ENCODE measurements at places on chromosomes 2 and 18.
A peak's percentile ranks its signal among the peaks of the same experiment; 100 is the strongest.

DNA sequence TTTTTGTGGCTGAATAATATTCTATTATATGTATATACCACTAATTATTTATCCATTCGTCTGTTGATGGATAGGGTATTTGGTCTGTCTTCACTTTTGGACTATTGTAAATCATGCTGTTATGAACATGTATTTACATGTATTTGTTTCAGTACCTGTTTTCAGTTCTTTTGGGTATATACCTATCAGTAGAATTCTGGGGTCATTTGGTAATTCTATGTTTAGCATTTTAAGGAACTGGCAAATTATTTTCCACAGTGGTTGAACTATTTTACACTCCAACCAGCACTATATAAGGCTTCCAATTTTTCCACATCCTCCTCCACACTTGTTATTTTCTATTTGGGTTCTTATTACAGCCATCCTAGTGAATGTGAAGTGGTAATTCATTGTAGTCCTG, 12.4 kb upstream of the TANK start:
- no peak for DNase-seq

DNA sequence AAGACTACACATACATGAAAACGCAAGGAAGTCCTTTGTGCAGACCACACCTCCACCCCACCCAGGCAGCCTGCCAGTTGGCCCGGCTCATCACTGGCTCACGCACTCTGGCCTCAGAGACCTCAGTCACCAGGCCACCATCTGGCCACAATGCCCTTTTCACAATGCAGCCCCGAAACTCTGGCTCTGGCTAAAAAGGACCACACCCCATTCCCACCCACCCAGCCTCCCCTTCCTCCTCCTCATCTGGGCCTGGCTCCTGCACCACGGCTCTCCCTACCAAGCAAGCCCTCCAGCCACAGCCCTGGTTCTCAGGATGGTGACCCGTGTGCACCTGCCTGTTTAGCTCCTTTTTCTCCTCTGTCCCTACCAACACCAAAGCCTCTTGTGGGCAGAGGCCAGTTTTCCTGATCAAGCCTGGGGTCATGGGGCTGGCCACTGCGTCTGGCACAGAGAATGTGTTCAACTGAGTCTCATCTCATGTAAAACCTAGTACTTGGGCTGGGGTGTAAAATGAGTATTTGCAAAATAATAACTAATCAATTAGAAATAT, 7.4 kb downstream of the HDAC4 start:
- DNase-seq, result no peak

DNA sequence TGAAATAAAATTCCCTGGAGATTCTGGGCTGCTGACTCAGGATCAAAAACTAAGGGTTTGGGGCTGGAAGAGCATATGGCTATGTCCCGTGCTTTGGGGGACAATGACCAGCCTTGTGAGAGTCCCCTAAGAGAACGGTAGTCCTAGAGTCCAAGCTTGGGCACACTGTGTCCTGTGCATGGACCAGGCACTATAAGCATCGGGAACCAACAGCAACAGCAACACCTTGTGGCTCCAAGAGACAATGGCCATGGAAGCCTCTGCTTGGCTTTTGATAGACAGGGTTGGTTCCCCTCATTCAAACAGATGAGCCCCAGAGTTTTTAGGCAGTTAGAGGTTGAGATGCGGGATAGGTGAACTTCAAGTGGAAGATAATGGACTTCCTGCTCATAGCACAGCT, 294.4 kb upstream of the CHAC2 start:
- no peak for DNase-seq

- DNase-seq, result no peak
Observed at GRCh38 chr2:54083445-54083844, 32.0 kb upstream of the ACYP2 start.

- DNase-seq, result peak; percentile 75
Observed at GRCh38 chr2:460861-461260, 173.0 kb upstream of the ALKAL2 start.

DNA sequence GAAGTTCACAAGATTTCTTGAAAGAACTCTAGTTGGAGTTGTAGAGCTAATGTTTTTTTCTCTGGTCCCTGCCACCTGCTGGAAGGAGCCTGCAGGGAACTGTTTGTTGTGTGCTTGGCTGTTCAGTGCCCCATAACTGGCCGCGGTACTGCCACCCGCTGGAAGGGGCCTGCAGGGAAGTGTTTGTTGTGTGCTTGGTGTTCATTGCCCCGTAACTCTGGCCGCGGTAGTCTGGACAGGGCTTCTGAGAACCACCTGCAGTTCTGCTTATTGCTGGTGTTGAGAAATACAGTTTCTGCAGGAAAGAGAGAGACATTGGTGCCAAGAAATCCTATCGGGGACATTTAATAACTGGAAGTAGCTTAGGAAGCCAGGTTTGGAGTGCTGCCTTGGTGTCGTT, 58.1 kb downstream of the AGAP1 start:
- DNase-seq, result no peak

GRCh38 chr2:168212866-168213265, 34.5 kb downstream of the STK39 start:
- no peak for DNase-seq

GRCh38 chr18:8217051-8217564, 392.1 kb upstream of the RAB12 start:
- no peak for DNase-seq

GRCh38 chr2:116319935-116320334, 1494.6 kb upstream of the DDX18 start:
- no peak for DNase-seq

DNA sequence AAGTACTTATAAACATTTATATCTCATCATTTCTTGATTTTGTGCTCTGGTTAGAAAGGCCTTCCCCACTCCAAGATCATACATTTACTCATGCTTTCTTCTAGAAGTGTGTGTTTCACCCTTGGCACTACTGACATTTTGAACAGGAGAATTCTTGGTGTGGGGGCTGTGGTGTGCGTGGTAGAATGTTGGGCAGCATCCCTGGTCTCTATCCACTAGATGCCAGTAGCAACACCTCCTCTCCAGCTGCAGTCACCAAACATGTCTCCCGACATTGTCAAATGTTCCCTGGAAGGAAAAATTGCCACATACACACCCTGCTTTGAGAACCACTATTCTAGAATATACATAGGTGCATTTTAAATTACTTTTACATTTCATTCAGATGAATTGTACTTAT, 8.7 kb upstream of the TGIF1 start:
- DNase-seq, result peak; percentile 40

DNA sequence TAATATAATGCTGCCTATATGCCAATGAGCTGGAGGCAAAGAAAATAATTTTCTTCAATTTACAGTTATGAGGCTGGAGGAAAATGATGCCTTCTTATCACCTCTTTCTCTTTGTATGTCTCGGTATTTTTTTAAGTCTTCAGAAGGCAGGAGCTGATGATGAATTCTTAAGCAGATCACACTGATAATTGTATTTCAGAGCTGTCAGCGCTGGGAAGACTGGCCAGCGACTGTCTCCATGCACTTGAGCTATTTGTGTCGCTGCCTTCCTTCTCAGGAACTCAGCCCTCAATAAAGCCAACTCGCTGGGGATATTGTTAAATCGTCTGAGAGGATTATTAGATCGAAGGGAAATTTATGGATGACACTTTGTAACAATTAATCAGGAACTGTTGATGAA, 40.3 kb downstream of the PTGR3 start:
- no peak for DNase-seq

- no peak for DNase-seq
Observed at GRCh38 chr2:127893494-127893893, 7.7 kb upstream of the AMMECR1L start.

DNA sequence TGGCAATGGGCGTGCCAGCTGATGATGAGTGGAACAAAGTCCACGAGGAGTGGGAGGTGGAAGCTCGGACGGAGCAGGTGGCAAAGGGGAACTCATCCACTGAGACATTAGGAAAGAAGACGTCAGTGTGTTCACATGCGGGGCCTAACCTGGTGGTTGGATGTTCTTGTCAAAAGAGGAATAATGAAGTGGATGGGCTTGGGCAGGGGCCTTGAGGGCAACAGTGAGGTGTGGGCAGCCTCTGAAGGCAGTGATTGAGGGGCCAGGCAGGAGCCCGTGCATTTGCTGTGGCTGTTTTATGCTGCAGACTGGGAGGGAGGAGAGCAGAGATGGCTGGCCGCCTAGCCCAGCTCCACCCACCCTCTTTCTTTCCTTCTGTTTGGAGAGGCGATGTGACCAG, 74.5 kb downstream of the LRRC30 start:
- no peak for DNase-seq

DNA sequence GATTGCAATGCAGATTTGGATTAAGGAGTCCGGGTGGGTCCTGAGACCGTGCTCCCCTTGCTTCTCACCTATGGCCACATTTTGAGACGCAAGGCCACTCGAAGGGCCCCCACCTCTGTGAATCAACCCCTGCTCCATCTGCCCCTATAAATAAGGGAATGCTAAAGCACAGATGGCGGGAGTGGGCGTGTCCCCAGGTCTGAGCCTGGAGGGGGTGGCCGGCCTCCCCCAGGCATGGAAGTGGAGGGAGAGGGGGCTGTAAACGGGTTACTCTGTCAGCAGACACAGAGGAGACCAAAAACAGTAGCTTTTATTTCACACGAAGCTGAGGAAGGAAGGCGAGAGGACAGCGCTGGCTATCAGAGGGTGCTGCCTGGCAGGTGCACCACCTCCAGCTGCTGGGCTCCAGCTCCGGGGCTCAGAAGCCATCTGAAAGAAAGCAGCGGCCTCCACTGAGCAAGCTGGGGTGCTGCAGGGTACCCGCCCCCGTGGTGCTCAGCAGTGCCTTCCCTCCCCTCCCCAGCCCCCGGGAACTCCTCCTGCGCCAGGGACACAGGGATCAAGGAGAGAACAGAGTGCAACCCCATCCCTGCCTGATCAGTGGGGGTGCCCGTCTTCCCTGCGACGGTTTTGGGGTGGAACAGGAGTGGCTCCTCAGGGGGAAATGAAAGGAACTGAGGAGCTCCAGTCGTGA, 56.7 kb upstream of the RAB6C start:
- no peak for DNase-seq

- no peak for DNase-seq
Observed at GRCh38 chr18:51006948-51007789, 22.8 kb upstream of the SMAD4 start.

- no peak for DNase-seq
Observed at GRCh38 chr2:218990612-218991011, 2.6 kb downstream of the CRYBA2 start.

DNA sequence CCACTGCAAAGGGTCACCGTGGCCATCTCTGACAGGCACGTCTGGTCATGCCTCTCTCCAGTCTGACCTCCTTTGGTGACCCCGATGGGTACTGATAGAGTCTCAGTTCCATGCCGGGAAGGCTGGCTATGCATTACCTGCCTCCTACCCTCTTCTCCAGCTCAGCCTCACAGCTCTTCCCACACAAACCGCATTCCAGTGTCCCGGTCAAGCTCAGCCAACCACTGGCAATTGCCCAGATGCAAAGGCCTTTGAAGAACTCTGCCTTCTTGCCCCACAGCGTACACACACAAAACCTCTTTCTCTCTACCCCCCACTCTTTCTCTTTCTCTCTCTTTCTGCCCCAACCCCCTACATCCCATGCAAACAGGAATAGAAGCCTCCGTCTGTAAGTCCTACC, 37.6 kb downstream of the TMEM163 start:
- no peak for DNase-seq

DNA sequence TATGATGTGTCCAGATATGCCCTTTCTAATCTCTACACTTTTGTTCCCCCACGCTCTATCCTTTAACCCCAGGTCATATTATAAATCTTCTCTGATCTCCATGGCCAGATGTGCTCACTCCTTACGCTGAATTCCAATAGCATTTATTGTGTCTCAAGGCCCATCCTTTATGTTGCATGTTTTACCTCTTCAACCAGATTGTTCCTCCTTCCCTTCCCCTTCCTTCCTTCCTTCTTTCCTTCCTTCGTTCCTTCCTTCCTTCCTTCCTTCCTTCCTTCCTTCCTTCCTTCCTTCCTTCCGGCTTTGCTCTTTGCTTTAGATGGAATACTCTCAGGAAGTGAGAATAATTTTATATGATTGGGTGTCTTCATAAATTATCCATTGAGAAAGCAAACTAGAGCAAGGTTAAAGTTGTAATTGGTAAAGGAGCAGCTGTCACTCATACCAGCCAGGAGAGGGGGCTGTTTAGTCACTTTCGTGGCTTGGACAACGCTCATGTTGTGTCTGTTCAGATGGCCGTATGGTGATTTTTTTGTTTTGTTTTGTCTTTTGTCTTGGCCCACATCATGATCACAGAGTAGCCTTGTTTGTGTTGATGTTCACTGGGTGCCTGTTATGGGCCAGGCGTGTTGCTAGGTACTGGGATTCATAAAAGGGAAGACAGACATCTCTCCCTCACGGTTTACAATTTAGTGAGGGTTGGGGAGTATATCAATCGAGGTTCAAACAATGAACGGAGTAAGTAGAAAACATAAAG, 68.0 kb downstream of the DAW1 start:
- DNase-seq, result no peak

DNA sequence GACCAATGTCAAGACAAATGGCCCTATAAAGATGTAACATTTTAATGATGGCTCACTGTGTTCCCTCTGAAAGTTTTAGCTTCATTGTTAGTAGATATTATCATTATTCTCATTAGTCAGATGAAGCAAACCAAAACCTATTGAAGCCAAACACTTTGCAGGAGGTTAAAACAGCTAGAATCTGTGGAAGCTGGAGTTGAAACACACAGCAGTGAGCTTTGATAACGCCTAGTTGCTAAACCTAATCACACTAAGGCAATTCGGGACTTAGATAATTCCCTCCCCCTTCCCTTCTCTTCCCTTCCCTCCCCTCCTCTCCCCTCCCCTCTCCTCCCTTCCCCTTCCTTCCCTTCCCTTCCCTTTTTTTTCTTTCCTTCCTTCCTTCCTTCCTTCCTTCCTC, 165.7 kb downstream of the TRIB2 start:
- no peak for DNase-seq

- no peak for DNase-seq
Observed at GRCh38 chr2:95020275-95021022, 5.1 kb upstream of the MAL start.

DNA sequence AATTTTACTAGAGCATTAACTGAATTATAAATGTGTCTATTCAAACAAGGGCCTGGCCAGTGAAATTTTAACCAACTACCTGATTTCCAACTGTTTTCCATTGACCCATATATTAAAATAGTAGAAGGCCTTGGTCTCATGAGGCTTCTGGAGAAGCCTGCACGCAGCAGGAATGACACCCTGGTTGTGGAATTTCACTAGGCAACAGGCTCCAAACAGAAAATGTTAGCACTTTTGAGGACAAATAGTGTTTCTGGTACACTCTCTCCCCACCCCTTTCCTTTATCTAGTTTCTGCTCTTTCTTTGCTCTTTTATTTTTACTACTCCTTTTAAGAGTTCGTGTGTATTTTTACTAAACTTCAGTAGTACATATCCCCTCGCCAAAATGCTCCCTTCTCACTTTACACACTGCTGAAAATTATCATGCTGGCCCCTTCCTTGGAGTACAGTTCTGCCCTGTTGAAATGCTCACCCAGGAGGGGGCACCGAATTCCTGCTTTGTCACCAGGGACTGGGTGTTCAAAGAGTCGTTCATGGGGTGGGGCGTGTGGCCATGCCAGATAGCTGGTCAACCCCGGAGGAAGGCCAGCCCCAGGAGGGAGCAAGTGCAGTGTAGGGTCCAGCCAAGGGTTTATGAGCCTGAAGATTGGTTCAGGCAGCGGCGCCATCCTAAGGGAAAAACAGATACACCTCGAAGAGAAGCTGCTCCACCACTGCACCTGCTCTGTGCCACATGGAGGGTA, 22.1 kb upstream of the COL6A3 start:
- DNase-seq, result no peak

GRCh38 chr2:109154226-109154625, 25.2 kb downstream of the SH3RF3 start:
- no peak for DNase-seq

Measured in CD4-positive, alpha-beta T cell treated with Interleukin-21 for 1 hour (primary cell).